Left cardiac atrium (tissue), 4 donors: ENCODE measurements at places on chromosomes 3 and 15. TPM values are rescaled to one million over a fixed set of nuclear protein-coding genes. Genes with fewer than 3 reads are reported as not detected.

GRCh38 chr3:175311946-175312345 is 452.8 kb downstream of the NAALADL2 start:
- no peak for DNase-seq

- no peak for DNase-seq
These were observed 15.8 kb downstream of the NPTN start for GRCh38 chr15:73617301-73617831.

- DNase-seq = no peak
These were observed 30.8 kb upstream of the SLC41A3 start for GRCh38 chr3:126114443-126115386.

DNA sequence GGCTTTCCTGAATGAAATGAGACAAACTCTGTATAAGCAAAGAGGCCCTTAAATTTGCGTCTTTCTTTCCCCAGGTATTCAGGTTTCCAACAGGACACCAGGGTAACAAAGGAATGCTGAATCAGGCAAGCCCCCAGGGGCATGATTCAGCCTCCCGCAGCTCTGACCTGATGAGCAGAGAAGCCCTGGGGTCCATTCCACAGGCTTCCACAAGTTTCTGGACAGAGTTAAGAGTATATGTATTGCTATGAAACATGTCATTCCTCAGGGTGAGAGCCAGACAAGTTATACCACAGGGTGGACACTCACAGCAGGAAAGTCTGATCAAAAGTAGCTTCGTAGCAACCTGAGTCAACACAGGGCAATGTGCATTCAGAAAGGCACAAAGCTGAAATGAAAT is 68.1 kb upstream of the CTNNB1 start:
- DNase-seq = no peak

The ADGRG7 gene
- not detected for total RNA-seq

- no peak for DNase-seq
These were observed 17.8 kb upstream of the UTS2B start for GRCh38 chr3:191348098-191348497.

The IL17RE gene
- 2.2 TPM for total RNA-seq

The NPTN gene
- 223 TPM for total RNA-seq

The BCHE gene
- 11.9 TPM for total RNA-seq

DNA sequence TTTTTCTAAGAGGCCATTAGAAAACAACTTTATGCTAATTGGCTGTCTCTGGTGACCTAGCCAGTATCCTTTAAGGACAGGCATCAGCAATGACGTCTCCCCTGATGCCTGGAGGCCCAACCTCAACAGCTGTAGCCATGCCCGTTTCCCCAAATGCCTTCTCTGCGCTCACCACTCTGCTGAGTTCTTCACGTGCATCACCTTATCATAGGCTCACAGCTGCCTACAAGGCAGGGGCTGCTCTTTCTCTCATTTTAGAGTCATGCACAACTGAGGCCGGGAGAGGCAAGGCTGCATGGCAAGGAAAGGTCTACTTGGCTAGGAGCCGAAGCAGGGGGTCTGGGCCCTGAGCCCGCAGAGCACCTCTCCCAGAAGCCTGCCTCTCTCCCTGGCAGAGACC is 43.9 kb upstream of the SEC13 start:
- no peak for DNase-seq

- DNase-seq = no peak
These were observed 119.4 kb upstream of the LMOD3 start for GRCh38 chr3:69241769-69242168.

- DNase-seq = no peak
These were observed 88.1 kb downstream of the MEX3B start for GRCh38 chr15:81957698-81958097.

DNA sequence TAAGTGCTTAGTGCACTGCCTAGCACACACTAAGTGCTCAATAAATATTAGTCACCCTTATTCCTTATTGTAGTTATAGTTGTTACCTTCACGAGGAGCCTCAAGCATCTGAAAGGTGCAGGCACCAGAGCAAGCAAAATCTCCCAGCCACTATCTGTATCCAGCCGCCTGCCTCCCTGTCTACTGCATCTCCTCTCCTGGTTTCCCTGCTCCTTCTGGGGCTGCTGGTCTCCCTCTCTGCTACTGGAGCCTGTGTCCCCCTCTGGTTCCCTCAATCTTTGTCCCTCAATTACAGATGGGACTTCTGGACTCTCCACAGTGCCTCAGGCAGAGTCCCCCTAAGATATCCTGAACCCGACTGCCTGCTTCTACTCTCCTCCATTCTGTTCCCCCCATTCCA is 18.8 kb downstream of the MYL3 start:
- DNase-seq = no peak

The MFN1 gene
- total RNA-seq = 68.4 TPM

The ECE2 gene
- total RNA-seq = 1.1 TPM

GRCh38 chr3:47273564-47273963 is 9.0 kb downstream of the KIF9 start:
- DNase-seq = no peak

The SPINT1 gene
- total RNA-seq = 1.3 TPM

The QRICH1 gene
- total RNA-seq = 59.9 TPM

DNA sequence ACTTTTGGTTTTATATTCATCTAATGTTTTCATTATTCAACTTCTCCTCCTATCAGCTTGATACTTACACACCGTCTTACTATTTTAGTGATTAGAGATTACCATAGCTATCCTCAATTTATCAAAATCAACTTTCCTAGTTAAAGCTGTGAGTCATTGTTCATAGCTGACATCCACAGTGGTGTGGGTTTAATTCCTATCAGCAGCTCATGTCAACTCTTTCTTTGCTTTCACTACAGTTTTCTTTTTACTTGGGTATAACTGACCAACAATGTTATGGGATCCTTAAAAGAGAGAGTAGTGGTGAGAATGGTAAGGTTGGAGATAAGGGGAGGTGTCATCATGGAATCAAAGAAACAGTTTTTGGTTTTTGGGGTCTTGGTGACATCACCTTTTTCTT is 112.7 kb downstream of the NFKBIZ start:
- no peak for DNase-seq

GRCh38 chr15:77180757-77181156 is 109.8 kb upstream of the TSPAN3 start:
- DNase-seq = no peak

DNA sequence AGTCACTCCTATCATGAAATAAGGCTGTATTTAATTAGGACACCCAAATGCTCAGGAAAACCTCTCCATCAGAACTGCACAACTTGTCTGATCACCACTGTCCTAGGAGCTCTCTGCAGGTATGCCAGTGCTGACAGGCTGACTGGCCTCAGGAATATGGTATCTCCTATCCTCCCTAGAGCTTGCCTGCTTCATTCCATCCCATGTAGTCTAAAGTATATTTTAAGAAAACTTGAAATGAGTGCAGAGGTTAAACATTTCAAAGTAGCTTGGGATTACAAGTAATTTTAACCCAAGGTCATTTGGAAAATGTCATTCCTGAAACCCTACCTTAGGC is 23.7 kb downstream of the FILIP1L start:
- no peak for DNase-seq

DNA sequence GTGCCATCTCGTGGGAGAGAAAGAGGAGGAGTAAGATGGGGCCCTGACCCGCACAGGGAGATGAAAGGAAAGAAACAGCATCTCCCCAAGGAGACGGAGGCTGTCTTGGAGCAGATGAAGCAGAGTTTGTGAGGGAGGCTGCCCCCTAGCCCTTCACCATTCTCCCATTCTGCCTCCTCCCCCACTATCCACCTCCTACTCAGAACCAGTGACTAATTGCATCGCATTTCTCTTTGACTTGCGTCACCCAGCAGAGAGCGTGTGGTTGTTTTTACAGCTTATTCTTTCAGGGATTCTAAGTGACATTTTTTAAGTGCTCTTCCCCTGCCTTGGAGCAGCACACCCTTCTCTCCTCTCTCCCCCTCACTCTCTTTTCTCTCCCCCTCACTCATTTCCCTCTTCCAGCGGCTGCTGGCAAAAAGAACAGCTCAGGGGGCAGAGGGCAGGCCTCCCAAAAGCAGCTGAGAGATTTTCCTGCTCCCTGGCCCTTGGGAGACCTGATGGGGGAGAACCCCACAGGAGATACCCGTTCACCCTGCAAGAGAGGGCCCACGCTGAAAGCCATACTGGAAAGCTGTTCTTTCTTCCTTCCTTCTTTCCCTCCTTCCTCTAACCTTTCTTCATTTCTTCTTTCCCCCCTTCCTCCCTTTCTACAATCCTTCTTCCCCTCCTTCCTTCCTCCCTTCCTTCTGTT is 91.8 kb downstream of the MRPL46 start:
- no peak for DNase-seq

The ZXDC gene
- total RNA-seq = 15.7 TPM
